ENCODE measurements at places on chromosomes 13 and 19. TPM values are rescaled to one million over a fixed set of nuclear protein-coding genes. Genes with fewer than 3 reads are reported as not detected.
A peak's percentile ranks its signal among the peaks of the same experiment; 100 is the strongest.

Gene SLC10A2
- total RNA-seq, result not detected

DNA sequence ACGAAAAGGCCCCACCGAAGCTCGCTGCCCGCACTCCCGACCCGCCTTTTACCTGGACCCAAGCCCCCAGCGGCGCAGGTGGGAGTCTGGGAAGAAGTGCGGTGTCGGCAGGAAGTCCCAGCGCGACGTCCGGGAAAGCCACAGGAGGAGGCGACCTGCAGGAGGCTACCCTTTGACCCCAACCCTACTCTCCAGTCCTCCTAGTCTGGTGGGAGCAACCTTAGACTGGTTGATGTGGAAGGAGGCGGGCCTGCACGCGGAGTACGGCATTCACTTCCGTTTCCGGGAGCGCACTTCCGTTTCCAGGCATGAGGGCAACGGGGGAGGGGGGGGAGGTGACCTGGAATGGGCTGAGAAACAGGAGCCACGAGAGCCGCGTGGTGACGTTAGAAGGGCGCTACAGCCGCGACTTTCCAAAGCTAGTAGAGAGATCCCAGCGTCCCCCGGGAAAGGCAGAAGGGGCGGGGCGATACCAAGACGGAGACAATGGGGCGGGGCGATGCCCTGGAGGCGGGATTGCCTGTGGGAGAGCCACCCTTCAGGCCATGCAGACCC lies 28.5 kb downstream of the ZNF266 start:
- no peaks in the 10 kb centered on the region for H3K4me1 ChIP-seq
- peak overlapping the region; percentile 41 for H3K4me3 ChIP-seq

DNA sequence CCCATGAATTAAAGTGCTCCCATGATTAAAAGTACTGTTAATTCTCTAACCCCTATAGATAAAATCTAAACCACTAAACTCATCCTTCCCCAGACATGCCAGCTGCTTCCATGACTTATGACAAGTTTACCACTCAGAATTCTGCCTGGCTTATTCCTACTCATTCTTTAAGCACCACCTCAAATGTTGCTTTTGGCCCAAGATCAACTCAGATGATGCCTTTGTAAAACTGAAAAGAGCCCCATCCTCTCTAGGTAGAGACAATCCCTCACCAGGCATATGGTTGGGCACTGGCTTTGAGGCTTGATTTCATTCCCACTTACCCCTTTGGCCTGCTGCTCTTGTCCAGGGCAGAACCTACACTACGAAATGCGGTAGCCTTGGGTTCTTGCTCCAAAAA lies 250.0 kb downstream of the DNAJC15 start:
- no peak overlapping the region for H3K27ac ChIP-seq
- DNase-seq, result no peak
- no peaks in the 10 kb centered on the region for H3K4me1 ChIP-seq
- no peak overlapping the region for H3K4me3 ChIP-seq
- no peaks in the 10 kb centered on the region for H3K27me3 ChIP-seq

Gene DAND5
- not detected for total RNA-seq

Gene CDC37
- total RNA-seq, result 260 TPM

Gene CRLF1
- 39.8 TPM for total RNA-seq

DNA sequence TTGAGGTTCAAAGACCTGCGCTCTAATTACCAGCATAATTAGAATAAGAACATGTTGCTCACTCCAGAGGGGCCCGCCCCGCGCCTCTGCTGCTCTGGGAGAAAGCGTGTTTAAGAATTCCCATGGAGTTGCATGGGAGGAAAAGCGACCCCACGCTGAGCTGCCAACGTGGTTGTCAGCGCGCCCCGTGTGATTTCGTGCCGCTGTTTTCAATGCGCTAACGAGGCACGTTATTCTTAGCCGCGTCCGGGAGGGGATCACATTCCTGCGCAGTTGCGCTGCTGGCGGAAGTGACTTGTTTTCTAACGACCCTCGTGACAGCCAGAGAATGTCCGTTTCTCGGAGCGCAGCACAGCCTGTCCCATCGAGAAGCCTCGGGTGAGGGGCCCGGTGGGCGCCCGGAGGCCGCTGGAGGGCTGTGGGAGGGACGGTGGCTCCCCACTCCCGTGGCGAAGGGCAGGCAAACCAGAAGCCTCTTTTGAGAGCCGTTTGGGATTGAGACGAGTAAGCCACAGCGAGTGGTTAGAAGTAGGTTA lies 173.8 kb upstream of the SOX1 start:
- no peak for DNase-seq
- no peak overlapping the region for H3K27ac ChIP-seq
- H3K27me3 ChIP-seq, result no peaks in the 10 kb centered on the region
- no peaks in the 10 kb centered on the region for H3K36me3 ChIP-seq
- H3K4me3 ChIP-seq, result peak overlapping the region; percentile 48
